ENCODE measurements at places on chromosomes 11 and 22. TPM values are rescaled to one million over a fixed set of nuclear protein-coding genes. Genes with fewer than 3 reads are reported as not detected.

LIF gene
- total RNA-seq, result 0.16 TPM

- DNase-seq, result no peak
These were observed 63.0 kb upstream of the MYEOV start for GRCh38 chr11:69230856-69231425.

GRCh38 chr11:132022733-132023478 is 652.5 kb downstream of the NTM start:
- no peak for DNase-seq

DNA sequence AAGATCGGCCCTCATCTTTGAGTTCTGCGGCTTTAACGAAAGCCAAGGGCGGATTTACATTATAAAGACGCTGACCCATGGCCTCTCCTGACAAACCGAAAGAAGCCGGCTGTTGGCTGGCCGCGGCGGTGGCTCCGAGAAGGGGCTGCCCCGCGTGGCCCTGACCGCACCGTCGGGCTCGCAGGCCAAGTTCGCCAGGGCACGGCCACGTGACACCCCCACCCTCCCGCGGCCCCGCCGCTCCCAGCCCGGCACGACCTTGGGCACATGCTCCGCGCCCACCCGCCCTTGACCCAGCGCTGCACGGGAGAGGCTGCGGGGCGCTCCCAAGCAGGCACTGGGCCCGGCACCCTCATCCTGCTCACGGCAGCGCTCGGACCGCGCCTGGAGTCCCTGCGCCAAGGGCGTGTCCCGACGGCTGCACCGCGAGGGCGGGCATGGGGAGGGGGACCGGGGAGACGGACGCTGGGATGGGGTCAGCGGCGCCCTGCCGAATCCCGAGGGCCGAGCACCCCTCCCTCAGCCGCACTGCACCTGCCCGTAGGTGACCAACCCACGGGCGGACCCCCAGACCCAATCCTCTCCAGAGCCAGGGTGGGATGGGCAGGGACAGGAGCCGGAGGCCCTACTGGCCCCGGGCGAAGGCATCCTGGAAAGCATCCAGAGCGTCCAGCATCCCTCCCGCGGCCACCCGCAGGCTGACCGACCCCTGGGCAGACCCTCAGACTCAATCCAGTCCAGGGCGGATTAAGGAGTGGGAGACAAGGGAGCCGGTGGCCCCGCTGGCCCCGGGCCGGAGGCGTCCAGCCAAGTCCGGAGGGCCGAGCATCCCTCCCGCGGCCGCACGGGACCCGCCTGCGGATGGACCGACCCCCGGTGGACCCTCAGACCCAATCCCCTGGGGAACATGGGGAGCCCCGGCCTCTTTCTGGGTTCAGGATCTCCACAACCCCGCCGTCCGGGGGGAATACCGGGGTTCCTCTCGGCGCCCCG is 759 bp downstream of the CPT1A start:
- DNase-seq, result peak; percentile 59

- peak; percentile 41 for DNase-seq
These were observed 15.6 kb downstream of the SREBF2 start for GRCh38 chr22:41848468-41848867.

GRCh38 chr11:14073849-14074476 is 111.4 kb downstream of the SPON1 start:
- DNase-seq, result no peak

GRCh38 chr22:35891442-35891841 is 137.2 kb downstream of the RBFOX2 start:
- no peak for DNase-seq

GRCh38 chr11:12100429-12100828 is 10.0 kb upstream of the MICAL2 start:
- no peak for DNase-seq

- DNase-seq, result peak; percentile 59
These were observed 1.0 kb downstream of the POU2AF3 start for GRCh38 chr11:111299101-111300026.

APOL1 gene
- 15.2 TPM for total RNA-seq

DNA sequence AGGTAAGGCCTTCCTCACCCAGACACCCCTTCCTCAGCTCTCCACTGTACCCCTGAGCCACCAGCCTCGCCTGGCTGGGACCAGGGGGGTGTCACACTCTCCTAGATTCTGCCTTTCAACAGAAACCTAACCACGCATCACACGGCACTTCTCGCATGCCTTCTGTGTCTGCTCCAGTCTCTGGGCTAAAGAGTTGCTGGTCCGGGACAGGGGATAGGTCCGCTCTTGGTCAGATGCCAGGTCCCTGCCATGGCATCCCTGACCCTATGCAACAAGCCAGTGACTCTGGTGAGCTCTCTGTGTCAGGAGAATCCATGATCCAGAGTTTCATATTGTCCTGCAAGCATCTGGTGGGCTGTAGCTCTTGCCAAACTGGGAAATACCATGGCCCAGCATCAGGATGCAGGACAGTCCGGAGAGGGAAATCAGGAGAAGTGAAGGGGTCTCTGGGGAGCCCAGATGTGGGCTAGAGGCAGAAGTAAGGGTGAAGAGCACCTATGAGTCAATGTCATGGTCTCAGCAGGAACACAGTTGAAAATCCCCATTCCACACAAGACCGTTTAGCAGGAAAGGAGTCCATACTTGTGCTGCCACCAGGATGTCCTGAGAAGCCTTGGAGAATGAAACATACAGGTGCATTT is 14.1 kb downstream of the IGLL5 start:
- no peak for DNase-seq

- no peak for DNase-seq
These were observed 772 bp downstream of the C22orf15 start for GRCh38 chr22:23763579-23763945.

DNA sequence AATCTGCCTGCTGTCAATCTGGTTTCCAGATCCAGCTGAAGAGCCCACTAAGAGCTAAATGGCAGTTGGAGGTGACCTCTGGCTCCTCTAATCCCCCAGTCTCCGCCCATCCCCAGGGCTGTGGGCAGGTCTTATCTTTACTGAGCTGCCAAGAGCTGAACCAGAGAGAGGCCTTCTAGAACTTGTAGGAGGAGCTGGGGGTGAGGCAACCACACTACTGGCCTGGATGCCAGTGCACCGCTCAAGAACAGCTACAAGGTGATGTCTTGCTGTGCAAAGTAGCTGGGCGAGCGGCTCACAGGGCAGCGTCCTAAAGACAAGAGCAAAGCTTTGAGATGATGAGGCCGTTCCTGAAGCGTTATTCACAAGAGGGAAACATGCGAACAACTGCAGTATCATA is 374.6 kb downstream of the CTTN start:
- no peak for DNase-seq

- no peak for DNase-seq
These were observed 645 bp downstream of the RTCB start for GRCh38 chr22:32411402-32411801.

DNA sequence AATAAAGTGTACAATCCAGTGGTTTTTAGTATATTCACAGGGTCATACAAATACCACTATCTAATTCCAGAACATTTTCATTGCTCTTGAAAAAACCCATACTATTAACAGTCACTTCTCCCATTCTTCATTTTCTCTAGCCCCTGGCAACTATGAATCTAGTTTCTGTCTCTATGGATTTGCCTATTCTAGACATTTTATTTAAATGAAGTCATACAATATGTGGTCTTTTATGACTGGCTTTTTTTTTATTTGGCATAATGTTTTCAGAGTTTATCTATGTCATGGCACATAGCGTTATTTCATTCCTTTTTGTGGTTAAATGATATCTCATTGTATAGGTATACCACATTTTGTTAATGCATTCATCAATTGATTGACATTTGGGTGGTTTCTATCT is 59.4 kb downstream of the KDM2A start:
- no peak for DNase-seq

NLRP6 gene
- total RNA-seq, result not detected

- DNase-seq, result peak; percentile 92
These were observed at the start of gene MRGPRF for GRCh38 chr11:69013009-69013951. Gene MRGPRF, minus strand, starts transcription at chr11:69013246. Its CDS starts 3,345 bp downstream, at chr11:69009901.

GRCh38 chr22:37139762-37140161 is 10.0 kb downstream of the IL2RB start:
- no peak for DNase-seq

DNA sequence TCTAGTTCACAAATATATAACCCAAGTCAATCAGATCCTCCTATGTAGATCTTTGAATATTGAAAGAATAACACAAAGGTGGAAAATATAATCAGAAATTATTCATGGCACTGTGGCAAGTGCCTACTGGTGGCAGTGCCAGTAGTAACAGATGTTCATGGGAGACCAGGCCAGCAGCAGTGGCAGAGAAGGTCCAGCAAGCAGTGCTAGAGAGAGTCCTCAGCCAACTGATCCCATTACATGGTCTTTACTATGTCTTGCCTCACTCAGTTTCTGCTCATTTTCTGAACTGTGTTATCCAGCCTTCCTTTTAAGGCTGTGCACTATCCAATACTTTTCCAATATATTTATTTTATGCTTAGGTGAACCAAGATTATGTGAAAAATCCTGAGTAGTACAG is 124.9 kb downstream of the MRTFA start:
- no peak for DNase-seq

SLC25A17 gene
- total RNA-seq, result 4.8 TPM

GRCh38 chr11:24880962-24881361 is 384.1 kb downstream of the LUZP2 start:
- DNase-seq, result no peak

DNA sequence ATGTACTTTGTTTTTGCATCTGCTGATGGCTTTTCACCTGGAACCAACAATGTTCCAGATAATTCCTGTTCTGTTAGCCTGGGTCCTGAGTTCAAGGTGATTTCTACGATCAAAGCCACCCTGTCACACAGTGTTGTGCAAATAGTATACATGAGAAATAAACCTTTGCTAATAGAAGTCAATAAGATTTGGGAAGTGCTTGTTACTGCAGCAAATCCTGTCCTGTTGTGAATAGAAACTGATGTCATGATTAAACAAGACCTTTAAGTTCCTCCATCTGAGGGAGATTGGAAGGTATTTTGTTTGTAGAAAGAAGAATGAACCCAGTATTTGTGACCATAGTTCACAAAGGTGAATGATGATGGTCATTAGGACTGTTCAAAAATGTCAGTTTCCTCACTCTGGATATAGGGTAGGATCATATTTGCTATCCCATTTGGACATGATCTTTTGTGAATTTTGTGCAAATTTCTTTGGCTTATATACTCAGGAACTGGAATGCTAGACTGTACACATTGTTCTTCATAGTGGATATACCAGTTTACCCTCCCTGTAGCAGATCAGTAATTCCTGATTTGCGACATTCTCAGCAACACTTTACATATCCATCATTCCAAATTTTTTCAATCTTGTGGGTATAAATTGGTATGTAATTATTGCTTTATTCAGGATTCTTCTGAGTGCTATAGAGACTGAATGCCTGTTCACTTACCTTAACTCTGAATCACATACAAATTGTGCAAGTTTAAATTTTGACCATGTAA is 428.5 kb downstream of the METTL15 start:
- no peak for DNase-seq

GRCh38 chr11:98296091-98296880 is 724.5 kb upstream of the CNTN5 start:
- no peak for DNase-seq

L3MBTL2 gene
- 15.2 TPM for total RNA-seq

DNA sequence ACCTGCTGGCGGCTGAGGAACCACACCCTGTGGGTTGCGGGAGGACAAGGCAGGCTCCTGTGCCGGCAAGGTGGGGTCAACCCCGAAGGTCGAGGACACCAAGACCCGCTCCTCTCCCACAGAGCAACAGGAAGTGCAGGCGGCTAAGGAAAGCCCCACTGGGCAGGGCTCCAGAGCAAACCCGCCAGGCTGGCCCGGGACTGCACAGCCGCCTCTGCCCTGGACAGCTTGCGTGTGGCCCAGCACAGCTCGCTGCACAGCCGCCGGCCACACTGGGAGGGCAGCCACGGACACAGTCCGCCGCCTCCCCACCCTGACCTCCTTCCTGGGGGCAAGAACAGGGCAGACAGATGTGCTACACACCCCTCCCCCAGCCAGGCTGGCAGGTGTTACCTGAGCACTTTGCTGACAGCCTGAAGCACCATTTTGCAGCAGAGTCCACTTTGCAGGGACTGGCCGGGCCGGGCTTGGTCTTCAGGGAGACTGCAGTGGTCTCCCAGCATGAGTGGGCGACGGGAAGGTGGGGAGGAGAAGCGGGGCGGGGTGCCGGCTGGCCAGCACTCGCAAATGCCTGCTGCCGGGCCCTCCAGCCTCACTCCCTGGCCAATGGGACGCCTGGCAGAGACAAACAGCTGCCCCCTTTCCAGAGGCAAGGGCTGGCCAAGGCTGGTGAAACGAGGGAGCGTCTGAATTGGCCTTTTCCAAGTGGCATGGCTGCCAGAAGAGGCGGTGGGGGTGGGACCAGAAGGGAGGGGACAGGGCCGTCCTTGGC is at the start of gene MOB2:
MOB2 (minus strand) TSS at position 726 of the 772 bp plus-strand sequence; CDS start at position 503, 223 bp downstream.
- DNase-seq, result peak; percentile 32

DNA sequence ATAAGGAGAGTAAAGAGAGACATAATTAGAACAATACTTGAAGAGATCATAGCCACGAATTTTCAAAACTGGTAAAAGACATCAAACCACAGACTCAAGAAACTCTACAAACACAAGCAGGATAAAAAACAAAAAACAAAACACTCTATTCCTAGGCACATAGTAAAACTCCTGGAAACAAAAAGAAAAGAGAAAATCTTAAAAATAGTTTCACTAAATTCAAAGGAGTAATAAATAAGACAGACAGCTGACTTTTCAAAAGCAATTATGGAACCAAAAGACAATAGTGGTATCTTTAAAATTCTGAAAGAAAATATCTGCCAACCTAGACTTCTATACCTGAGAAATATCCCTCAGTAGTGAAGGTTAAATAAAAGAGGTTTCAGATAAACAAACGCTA is 9.2 kb upstream of the NARS2 start:
- DNase-seq, result no peak

CCDC87 gene
- 0.41 TPM for total RNA-seq

DNA sequence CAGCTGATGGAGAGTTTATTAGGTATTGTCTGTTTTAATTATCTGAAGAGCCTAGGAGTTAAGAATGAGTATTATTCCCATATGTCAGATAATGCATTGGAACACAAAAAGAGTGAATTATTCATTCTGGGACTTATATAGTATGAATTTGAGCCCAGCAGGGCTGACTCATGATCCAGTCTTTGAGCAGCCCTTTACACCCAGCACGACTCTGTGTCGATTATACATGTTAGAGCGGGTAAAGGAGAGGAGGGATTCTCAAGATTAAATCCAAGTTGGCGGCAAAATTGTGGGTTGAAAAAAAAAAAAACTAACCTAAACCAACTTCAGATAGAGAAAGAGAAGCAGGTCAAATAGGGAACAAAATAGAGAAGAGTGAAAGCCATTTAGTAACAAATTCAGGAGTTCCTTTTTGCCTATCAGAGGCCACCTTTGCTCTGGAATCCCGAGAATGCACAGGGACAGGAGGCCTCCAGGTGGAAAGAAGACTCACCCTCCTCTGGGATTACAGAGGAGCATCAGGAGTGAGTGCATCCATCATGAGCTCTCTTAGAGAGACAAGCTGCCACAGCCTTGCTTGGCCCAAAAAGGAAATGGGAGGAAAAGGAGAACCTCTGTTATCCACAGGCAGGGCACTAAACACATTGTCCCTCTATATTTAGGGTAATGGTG is 3.1 kb downstream of the MRGPRX1 start:
- no peak for DNase-seq
